ENCODE measurements at places on chromosomes 11 and 22.

- no peak for DNase-seq
Observed at GRCh38 chr11:8717876-8718753, 35.5 kb downstream of the RPL27A start.

DNA sequence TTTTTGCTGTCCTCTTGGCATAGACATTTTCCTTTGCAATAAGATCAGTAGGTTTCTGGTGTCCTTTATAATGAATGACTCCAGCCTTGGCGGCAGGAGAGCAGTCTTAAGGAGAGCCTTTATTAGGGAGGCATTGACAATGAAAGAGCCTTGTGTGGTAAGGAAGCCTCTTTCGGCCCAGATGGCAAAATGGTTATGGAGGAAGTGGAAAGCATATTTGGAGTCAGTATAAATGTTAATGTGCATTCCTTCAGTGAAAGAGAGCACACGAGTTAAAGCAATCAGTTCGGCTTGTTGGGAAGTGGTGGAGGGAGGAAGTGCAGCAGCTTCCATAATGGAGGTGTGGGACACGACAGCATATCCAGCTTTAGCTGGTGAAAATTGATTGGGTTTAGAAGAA, 18.1 kb upstream of the ANO1 start:
- DNase-seq: no peak

GRCh38 chr11:109521571-109522086, 99.6 kb downstream of the C11orf87 start:
- DNase-seq: no peak

DNA sequence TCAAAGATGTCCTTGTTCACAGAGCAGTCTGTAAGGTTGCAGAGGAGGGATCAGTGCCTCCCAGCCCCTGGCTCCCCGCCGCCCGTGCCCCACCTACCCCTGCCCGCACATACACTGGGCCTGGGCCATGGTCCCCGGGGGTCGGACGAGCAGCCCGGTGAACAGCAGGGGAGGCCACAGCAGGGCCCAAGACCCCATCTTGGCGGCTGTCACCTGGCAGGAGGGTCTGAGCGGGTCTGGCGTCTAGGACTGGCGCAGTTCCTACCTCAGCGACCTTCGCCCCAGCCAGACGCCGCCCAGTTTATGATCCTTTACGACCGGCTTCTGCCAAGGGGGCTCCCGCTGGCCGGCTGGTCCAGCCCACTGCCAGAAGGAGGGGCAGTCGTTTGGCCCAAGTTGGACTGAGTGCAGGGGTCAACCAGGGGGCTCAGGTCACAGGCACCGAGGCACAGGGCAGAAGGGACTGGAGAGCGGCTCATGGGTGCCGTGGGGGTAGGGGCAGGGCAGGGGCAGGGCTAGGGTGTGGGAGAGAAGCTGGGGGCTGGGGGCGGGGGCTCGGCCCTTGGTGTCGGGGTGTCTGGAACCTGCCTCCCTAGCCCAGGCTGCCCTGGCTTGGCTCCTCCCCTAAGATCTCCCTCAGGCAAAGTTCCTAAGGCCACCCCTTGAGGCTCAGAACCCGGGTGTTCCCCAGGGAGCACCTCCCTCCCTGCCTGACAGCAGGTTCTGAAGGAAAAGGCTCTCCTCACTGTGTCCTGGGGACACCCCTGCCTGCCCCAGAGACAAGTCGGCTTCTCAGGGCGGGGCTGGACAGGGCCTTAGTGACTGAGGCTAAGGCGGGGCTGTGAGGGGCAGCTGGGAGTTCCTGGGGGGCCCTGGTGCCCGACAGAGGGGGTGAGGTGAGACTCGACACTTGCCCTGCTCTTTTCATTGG, at the start of gene CDHR5:
Gene CDHR5 (minus strand): TSS at position 251 of the 931 bp plus-strand sequence. CDS start 53 bp downstream, at position 198.
- no peak for DNase-seq

- DNase-seq: no peak
Observed at GRCh38 chr22:31870890-31871289, 73.4 kb upstream of the YWHAH start.

DNA sequence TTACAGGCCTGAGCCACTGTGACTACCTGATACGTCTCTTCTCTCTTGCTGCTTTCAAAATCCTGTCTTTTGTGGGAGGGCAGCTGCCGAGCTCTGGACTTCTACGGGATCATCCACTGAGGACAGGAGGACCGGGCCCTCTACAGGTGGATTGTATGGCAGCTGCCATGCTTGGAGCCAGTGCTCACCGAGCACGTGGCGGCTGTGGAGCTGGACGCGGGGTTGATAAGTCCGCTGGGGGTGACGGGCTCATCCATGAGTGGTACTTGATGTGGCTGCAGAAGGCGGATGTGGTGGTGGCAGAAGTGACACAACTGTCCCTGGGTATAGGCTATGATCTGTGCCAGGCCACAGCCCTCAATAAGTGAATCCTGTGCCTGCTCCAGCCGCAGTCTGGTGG, 1.8 kb upstream of the CYP2D6 start:
- DNase-seq: no peak

- peak; percentile 9 for DNase-seq
Observed at GRCh38 chr11:72430741-72431570, 3.4 kb downstream of the CLPB start.

DNA sequence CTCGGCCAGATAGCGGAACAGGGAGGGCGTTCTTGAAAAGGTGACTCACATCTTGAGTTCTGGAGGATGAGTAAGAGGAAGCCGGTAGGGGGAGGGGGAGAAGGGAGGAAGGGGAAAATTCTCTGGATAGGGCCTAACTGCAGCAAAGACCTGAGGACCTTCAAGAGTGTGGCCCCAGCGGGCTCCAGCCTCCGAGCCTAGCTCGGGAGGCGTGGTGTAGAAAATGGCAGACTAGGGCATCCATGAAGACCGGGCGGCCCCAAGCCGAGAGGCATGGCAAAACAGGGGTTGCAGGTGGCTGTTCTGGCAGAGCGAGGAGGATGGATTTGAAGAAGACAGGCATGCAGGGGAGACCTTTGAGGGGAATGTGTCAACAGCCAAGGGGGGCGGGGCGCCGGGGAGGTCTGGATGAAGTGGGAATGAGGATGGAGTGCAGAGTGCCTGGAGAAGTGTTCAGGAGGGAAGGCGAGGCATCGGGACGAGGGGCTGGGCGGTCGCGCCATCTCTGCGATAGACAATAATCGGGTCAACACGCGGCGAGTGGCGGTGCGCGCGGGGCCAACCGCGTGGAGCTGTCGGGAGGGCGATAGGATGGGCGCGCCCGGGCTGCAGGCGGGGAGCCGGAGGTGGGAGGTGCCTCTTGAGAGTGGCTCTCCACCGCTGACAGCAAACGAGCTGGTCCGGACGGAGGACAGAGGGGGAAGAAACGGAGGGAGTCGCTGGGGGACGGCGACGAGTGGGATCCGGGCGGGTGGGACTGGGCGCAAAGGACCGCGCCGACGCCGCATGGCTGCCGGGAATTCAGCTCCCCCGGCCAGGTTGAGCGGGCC, 40.0 kb upstream of the CREB3L1 start:
- DNase-seq: no peak

- no peak for DNase-seq
Observed at GRCh38 chr11:116879800-116880625, 42.6 kb upstream of the APOA1 start.

DNA sequence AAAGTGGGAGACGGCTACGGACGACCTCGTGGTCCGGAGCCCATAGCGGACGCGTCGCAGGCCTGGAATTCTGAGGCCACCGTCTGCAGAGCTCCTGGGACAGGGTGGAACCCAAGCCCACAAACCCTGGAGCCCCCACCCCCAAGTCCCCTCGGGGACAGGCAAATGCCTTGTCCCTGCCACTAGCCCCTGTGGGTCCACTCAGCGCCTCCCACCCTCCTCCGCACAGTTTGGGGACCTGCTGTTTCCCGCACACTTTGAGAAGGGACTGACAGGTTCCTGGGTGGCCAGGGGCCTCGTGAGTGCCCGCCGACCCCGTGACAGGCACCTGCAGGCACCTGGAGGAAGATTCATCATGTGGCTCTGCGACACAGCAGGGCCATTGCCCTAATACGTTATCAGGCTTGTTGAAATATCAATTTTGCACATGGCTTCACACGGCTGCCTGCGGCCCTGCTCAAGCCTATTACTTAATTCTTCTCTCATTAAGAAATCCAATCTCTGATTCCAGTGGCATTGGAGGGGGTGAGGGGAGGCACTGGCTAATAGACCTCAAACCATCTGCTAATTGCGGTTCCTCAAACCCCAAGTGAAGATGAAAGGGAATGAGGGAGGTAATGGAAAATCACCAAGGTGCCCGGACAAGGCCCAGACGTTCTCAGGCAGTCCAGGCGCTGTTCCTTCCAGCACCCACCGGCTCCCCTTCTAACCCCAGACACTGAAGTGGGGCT, 672.5 kb downstream of the BRD1 start:
- DNase-seq: no peak

- peak; percentile 34 for DNase-seq
Observed at GRCh38 chr22:36065775-36066544, 37.3 kb upstream of the RBFOX2 start.

DNA sequence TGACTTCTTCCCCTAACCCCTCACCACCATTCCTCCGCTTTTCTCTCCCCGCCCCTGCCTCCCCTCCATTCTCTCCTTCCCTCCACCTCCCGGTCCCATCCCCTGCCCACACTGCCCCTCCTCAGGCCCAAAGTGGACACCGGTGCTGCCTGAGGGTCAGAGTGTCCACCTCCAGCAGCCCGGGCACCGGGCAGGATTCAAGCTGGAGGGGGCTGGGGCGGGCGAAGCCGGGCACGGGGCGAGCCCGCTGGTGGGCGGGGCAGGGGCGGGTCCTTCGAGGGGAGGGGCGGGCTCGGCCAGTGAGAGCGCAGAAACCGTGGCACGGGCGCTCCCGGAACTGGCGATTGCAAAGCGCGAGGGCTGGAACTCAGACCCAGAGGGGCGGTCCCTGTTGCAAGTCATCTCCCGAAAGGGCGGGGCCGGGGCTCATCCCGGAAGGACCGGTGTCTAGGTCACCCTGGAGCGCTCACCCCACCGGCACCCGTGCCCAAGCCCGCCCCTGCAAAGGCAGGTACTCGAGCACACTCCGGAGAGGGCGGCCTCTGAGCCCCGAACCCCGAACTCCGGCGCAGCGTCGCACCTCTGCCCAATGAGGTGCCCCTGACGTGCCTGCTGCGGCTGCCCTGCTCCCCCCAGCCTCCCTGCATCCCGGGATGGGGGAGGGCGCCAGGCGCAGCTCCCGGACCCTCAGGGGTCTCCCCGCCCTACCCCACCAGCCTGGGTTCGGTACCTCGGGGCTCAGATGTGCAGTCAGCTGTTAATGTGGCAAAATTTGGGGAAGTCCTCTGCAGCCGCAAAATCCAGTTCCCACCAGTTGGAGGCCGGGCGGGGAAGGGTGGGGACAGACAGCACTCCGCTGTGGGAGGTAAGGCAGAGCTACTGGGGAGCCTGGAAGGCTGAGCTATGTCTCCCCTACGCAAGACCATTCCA, 16.5 kb upstream of the CDKN1C start:
- DNase-seq: peak; percentile 81

DNA sequence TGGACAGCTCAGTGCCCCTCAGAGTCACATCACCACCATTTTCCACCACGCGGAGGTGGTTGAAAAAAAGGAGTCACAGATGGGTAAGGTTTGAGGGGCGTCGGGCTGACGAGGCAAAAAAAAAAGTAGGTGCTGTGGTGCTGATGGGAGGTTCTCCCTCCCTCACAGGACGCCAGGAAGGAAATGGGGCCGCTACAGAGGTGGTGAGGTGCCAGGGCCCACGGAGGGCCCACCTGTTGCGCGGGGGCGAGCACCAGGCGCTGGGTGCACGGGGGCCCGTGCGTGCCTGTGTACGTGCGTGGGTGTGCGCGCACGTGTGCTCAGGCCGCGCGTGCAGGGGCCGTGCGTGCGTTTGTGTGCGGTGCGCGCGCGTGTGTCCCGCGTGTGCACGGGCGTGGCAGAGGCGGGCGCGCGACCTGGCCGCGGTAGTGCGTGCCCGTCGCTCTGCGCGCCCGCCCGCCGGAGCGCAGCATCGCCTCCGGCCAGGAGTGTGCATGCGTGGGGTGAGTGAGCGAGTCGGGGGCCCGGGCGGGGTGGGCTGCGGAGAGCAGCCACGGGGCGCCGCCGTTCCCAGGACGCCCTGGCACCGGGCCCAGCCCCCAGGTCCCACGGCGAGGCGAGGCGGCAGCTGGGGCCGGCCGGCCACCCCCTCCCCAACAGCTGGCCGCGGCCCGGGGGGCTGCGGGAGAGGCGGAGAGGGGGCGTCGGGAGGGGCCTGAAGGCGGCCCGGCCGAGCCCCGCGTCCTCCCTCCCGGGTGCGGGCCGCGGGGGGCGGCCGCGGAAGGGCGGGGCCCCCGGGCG, 2.8 kb downstream of the PDGFB start:
- peak; percentile 51 for DNase-seq

DNA sequence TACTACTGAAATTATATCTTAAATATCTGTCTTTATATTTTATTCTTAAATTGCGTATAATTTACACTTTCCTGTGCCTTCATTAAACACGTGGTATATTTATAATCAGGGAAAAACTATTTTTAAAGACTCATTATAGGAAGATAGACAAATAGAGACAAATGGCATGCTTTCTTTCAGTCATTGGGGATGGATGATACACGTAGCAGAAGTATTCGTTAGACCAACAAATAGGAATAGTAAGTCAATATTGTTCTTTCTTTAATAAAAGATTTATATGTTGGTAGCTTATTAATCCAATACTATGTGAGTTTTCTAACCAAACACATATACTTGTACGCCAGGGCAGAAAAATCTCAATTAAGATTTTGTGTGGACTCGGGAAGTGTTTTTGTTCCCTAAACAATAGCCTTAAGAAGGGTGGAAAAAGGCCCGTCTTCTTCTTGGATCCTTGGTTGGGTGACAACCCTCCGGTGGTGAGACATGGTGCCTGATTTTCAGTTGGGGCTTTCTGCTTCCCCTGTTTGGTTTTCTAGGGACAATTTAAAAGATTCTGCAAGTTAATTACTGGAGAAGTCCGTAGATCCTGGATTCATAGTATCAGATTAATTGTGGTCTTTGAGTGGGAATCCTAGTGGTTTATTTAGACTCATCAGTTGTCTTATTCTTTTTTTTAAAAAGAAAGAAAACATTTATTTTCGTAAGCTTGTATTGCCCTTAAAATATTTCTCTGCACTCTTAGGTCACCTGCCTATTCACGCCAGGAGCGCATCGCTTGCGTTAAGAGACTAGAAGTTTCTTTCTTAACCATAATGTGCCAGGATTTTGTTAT, 83.5 kb upstream of the WNT7B start:
- no peak for DNase-seq

DNA sequence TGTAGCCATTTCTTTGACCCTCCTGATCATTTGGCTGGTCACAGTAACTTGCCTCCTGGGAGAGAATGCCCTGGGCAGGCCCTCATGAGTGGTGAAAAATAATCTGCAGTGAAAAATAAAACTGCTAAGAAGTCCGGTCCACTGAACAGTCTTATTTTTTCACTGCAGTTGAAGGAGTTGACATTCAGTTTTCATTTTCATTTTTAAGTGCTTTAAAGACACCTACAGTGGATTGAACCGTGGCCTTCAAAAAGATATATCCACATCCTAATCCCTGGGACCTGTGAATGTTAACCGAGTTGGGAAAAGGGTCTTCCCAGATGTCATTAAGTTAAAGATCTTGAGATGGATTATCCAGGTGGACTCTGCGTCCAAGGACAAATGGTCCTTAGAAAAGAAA, 153.6 kb upstream of the GRK3 start:
- no peak for DNase-seq

GRCh38 chr11:93741882-93742226, 382 bp downstream of the C11orf54 start:
- no peak for DNase-seq
